ENCODE measurements at places on chromosomes 7 and 10.
A peak's percentile ranks its signal among the peaks of the same experiment; 100 is the strongest.

- DNase-seq, result no peak
Observed at GRCh38 chr7:51789489-51789888, 472.9 kb upstream of the COBL start.

- peak; percentile 83 for DNase-seq
Observed at GRCh38 chr7:5596046-5596895, 172.6 kb upstream of the TNRC18 start.

DNA sequence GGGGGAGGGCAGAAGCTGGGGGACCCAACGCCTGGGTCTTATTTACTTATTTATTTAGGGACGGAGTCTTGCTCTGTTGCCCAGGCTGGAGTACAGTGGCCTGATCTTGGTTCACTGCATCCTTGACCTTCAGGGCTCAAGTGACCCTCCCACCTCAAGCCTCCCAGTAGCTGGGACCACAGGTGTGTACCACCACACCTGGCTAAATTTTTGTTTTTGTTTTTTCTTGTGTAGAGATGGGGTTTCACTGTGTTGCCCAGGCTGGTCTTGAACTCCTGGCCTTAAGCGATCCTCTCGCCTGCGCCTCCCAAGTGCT, 1.7 kb upstream of the MOGAT3 start:
- DNase-seq, result no peak

GRCh38 chr10:61890881-61891409, 10.6 kb upstream of the ARID5B start:
- DNase-seq, result no peak

DNA sequence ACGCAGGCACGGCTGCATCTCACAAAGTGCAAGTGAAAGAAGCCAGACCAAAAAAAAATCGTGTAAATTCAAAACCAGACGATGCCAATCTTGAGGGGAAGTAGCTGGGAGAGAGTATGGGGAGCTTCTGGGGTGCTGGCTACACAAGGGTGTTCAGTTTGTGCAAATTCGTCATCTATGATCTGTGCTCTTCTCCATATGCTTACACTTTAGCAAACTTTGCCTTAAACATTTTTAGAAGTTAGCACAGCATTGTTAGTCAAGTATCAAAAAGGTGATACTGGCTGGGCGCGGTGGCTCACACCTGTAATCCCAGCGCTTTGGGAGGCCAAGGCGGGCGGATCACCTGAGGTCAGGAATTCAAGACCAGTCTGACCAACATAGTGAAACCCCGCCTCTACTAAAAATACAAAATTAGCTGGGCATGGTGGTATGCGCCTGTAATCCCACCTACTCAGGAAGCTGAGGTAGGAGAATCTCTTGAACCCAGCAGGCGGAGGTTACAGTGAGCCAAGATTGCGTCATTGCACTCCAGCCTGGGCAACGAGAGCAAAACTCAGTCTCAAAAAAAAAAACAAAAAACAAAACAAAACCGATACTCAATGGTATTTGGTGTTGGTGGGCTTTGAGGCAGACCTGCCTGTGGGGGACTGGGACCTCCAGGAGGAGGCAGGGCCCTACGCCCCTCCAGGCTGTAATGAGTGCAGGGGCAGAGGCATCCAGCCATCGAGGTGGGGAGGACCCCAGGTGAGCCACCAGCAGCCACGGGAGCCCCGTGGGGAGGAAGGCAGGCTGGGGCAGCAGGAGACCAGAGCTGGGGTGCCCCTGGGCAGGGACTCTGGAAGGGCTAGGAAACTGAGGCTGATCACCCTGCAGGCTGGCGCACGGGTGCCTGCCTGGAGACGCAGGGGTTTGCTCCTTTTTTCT, 150.0 kb downstream of the PRKAG2 start:
- DNase-seq, result no peak

DNA sequence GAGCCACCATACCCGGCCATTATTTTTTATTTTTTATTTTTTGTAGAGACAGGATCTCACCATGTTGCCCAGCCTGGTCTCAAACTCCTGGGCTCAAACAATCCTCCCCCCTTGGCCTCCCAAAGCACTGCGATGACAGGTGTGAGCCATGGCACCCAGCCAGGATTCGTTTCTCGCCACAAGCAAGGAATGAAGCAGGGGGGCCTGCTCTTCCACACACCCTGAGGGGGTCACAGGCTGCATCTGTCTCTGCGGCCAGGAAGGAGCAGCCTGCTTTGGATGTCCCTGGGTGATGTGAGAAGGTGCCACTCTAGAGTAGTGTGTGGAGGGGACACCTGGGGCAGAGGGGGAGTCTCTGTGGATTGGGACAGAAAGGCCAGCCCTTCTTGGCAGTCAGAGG, 61.3 kb upstream of the TNRC18 start:
- DNase-seq, result no peak
